ENCODE measurements at places on chromosomes 5 and 9.

DNA sequence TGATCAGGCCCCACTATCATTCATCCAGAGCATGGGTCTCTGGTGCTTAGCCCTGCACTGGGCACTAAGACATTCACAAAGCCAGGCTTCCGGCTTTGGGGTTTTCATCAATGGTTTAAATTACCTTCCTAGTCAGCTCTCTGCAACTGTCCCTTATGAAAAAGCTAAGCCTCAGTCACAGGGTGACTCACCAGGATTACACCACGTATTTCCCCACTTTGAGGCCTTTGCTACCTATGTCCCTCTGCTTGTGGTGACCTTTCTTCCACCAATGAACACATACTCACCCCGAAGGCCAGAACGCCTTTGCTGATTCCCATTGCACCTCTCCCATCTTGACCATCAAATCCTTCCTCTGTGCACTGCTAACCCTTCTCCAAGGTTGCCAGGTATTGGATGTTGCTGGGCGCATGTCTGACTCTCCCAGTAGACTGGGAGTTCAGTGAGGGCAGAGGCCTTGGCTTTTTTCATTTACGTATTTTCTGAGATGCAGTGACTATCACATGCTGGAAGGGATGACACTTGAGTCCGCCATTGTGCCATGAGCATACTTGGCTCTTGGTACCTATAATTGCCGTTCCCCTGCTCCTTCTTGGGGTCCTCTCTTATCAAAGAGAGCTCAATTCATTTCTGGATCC lies 58.7 kb upstream of the TNFSF8 start:
- DNase-seq: no peak

DNA sequence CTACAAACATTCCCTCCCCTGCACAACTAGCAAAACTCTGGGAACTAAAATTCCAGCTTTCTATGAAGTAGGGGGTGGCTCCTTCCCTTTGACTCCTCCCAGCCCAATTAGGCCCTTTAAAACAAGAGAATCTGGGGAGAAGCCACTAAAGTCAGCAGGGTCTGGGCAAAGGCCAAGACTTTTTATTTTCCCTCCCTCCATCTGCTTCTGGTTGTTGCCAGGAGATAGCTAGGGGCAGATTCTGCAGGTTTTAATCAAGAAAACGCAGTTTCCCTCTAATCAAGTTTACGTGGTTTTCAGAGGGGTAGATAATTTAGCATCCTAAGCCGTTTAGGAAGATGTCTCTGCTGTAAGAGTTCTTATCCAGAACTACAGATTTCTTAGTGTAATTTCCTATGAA lies 114.5 kb upstream of the CDH6 start:
- DNase-seq: no peak

DNA sequence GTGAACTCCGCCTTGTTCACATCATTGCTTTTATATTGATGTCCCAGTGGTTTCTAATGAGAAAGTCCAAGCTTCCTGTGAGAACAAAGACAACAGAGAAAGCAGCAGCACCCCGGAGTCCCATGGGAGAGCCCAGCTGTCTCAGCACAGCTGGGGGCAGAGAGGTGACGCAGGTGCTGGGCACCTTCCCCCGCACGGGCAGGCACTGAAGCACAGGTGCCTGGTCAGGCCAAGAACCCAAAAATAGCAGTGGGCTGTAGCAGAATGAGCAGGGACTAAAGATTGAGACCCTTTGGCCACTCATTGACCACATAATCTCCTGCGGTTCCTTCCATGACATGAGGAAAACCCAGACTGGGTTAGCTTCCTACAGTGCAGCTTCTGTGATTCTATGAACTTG lies 18.8 kb downstream of the SRD5A1 start:
- no peak for DNase-seq

GRCh38 chr5:180428598-180428997 lies 65.6 kb upstream of the CNOT6 start:
- DNase-seq: no peak

DNA sequence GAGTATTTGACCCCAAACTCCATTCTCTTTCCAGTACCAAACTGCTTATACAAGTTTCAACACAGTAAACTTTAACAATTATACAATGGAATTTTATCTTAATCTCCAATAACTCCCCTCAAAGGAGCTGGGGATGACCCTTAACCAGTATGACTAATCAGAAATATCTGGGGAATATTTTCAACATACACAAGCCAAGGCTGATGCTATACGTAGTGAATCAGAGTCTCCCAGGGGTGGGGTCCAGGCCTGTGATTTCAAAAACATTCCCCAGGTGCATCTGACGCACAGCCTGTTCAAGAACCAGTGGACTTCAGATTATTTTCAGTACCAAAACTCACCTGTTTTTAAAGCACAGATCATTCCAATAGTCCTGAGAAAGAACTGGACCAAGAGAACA lies 11.8 kb upstream of the SEMA5A start:
- no peak for DNase-seq

DNA sequence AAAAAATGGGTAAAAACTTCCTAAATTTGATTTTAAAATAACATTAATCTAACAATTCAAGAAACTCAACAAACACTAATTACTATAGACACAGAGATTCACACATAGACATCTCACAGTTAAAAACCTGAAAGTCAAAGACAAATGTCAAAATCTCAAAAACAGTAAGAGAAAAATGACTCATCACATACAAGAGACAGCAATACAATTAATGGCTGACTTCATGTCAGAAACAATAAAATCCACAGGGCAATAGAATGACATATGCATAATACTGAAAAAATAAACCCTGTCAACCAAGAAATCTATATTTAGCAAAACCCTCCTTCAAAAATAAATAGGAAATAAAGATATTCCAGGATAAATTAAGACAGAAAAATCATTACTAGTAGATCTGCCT lies 200.4 kb downstream of the CEMIP2 start:
- no peak for DNase-seq

GRCh38 chr5:82031220-82032119 lies 59.6 kb downstream of the ATG10 start:
- DNase-seq: no peak

DNA sequence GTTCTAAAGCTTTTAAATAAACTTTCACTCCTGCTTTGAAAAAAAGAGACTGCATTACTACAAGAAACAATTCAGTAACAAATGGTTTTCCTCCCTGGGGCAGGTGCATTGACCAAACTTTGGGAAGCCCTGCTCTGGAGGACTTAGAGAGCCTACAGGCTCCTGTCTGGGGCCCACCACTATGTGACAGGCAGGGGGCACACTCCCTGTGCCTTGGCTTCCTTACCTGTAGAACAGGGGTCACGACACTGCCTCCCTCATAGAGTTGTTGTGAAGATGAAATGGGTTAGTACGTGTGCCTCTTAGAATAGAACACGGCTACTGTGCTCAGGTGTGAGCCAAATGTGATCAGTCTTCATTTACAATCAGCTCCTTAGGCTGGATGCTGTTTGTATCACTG lies 130.1 kb downstream of the GPBP1 start:
- no peak for DNase-seq

DNA sequence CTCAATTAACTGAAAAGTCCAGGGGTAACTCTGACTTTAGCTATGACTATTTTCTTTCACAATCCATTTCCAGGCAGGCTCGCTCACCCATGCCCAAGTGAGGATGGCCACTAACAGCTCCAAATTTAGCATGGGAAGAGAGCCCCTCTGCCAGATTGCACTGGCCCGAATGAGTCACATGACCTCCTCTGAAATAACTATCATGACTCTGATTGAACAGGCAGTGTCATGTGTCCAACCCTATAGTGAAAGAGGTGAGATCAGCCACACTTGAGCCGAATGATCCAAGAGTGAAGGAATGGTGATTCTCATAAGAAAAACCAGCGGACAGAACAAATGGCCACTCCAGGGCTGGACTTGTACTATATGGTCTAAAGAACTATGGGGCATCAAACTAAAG lies 242.3 kb downstream of the NSG2 start:
- DNase-seq: no peak

GRCh38 chr5:104199771-104200170 lies 637.2 kb upstream of the NUDT12 start:
- DNase-seq: no peak

GRCh38 chr5:14217587-14217986 lies 74.4 kb downstream of the TRIO start:
- no peak for DNase-seq

GRCh38 chr5:62260513-62260912 lies 45.5 kb upstream of the KIF2A start:
- no peak for DNase-seq

- DNase-seq: no peak
These were observed 378.8 kb upstream of the TUSC1 start for GRCh38 chr9:26057050-26057449.

DNA sequence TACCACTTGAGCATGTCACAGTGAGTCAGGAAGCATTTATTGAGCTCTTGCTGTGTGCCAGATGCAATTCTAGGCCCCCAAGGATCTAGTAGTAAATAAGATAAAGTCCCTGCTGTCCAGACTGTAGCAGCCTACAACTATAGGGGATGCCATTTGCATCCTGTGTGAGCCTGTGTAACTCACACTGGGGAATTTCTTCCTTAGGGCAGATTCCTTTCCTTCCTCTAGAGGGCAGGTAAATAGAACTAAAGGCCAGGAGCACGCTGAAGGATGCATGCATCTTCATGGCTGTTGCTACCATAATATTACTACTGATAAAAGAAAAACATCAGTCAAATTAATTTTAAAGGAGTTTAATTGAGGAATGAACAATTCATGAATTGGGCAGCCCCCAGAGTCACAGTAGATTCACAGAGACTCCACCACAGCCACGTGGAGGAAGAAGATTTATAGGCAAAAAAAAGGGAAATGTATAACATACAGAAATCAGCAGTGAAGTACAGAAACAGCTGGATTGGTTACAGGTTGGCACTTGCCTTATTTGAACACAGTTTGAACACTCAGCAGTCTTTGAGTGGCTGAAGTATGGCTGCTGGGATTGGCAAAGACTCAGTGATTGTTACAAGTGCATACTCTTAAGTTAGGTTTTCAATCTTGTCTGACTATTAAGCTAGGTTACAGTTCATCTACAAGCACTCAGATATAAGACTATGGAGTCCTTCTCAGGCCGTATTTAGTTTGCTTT lies 98.9 kb downstream of the ACTL7B start:
- no peak for DNase-seq

- DNase-seq: no peak
These were observed 530 bp downstream of the UCK1 start for GRCh38 chr9:131530546-131530919.

DNA sequence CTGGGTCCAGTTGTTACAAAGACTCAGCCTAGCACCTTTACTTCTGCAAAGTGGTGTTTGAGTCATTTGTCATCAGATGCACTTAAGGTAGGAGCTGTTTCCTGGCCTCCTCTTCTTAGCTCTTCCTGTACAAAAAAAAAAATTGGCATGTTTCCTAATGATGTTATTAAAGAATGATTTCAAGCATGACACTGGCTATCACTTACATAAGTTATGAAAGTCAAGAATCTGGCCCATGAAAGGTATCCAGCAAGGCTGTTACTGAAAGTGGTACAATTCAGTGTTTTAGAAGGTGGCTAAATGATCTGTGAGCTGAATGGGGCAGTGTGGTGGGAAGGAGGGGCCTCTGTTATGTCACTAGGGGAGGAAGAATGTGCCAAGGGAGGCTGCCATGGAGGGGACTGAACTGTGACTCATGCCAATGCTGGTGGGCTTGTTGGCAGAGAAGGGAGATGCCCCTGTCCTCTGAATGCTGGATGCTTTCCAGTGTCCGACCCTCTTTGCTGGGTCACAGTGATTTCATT lies 175.1 kb upstream of the MAP1B start:
- no peak for DNase-seq

GRCh38 chr5:74360535-74361210 lies 279.9 kb downstream of the ENC1 start:
- no peak for DNase-seq

DNA sequence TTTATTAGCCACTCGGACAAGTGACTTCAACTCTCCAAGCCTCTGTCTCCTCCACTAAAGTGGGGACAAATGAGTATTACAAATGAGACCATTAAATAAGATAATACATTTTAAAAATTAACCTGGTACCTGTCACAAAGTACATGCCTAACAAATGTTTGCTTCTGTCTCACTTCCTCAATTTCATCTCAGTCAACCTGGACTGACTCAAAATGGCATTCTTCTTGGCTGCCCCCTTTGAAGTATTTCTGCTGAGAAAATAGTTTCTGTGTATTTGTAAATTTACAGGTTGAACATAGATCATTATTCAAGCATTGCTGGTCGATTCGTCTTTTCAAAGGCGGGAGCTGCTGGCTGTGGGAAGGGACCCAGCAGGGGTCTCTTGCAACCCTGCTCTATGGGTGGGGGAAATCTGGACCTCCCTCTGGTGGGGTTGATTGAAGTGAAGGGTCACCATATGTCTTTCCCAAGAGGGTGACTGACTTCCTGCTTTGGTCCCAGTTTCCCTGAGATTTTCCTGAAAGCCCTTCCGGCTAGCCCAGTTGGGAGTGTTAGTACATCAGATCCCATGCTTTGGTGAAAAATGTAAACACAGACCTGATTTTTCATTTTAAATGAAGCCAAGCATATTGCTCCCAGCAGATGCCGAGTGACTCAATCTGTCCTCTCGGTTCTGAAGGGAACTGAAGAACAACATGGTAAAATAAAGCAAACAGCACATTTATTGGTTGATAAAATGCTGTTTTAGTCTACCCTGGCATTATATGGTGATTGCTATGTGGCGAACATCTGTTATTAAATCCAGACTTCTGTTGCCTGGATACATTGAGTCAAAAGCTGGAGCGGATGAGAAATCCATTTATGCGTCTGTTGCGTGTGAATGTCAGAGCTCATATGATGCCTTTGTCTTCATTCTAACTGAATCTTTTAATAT lies 73.0 kb downstream of the KCNIP1 start:
- no peak for DNase-seq

DNA sequence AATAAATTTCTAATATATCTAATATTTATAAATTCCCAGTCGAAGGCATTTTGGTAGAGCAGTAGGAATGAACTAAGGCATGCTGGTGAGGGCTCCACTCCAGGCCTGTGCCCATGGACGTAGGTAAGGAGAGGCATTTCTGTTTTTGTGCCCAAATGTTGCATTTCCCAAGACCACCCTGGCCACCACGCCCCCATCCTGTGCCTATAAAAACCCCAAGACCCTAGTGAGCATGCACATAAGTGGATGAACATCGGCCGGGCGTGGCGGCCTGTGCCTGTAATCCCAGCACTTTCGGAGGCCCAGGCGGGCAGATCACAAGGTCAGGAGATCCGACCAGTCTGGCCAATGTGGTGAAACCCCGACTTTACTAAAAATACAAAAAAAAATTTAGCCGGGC lies 10.1 kb upstream of the MTMR12 start:
- no peak for DNase-seq

GRCh38 chr5:125150041-125150669 lies 403.7 kb upstream of the ZNF608 start:
- DNase-seq: no peak

DNA sequence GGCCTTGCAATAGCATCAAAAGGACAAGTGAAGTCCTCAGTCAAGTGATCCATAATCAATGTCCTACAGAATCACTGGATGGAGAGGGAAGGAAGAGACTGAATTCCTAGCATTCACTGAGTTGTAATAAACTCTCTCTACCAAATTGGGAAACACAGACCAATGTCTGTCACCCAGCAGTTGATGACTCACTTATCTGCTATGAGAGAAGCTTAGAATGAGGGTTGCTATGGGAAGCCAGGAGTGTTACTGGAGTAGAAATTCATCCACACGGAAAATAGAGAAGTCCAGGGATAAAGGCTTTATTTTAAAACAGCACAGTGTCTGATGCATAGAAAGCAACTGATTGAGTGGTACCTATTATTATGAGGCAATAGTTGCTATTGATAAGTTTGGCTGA lies 407.4 kb downstream of the BRINP1 start:
- DNase-seq: no peak

- DNase-seq: no peak
These were observed 191.3 kb upstream of the NREP start for GRCh38 chr5:111948092-111948841.
